ENCODE measurements at places on chromosomes 7 and 10.

GRCh38 chr7:133081599-133082389 lies at the start of gene CHCHD3:
Gene CHCHD3, minus strand, starts transcription at chr7:133082090. Its CDS starts 153 bp downstream, at chr7:133081937.
- peak; percentile 99 for DNase-seq

DNA sequence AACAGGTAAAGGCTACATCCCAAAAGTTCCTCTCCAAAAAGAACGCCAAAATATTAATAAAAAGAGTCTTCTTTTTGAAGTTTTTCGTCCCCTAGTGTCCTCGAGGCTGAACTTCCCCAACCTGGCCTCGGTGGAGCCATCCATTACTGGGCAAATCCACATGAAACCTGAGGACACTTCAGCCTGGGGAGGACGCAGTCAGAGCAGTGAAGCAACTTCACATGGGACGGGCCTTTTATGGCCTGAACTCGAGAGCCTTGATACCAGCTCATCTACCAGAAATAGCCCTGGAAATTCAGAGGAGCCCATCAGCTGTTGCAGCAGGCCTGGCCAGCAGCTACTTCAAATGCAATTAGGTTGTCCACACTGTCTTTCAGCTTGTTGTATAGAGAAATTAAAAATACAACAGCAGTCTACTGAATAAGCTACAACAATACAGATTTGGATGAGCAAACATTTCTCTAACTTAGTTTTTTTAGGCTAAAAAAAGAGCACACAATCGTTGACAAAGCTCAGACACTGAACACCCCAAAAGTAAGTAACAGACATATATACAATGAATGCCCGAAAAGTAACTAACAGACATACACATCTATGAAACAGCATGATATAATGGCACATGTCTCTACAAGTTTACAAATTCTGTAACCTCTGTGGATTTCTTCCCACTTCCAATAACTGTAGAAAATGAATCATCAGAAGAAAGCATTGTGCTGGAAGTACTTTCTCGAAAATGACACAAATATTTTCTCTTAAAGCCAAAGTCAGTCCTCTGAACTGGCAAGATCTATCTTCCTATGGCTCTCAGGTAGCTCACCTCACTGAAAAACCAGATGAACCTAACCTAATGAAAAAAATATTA lies at the start of gene SVIL:
Gene SVIL (minus strand): TSS at position 208 of the 862 bp plus-strand sequence. CDS start 79,913 bp downstream, outside the sequence.
- DNase-seq, result no peak

DNA sequence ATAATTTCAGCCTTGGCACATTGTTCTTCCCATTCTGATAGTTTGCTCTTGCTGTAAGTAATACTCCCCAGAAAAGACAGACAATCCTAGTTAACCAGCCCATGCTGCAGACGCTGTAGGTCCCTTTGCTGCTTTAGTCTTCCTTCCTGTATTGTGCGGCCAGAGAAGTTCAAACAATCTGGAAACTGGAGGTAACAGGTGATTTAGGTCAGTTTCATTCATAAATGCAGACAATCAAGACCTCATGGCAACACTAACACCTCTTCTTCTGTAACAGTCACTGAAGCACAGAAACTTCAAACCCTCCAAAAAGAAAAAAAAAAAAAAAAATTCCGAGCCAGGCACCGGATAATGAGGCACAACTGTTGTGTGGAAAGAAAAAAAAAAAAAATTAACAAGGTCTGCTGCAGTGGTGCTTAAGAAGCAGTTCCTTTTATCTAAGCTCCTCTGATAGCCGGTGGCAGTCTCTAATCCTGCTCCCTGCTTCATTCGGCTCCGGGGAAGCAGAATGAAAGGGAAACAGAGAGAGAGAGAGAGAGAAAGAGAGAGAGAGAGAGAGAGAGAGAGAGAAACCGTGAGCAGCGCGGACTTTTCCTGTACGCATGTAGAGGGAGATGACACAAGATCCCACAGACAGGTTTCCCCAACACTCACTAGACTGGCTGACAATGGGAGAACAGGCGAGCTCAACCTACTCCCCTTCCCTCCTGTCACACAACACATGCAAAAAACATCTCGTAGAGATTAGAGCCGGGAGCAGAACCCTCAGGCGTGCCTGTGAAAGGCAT lies at the start of gene SEMA3A:
Gene SEMA3A (minus strand): TSS at position 306 of the 788 bp plus-strand sequence. CDS start 203 bp downstream, at position 103.
- DNase-seq, result peak; percentile 94

DNA sequence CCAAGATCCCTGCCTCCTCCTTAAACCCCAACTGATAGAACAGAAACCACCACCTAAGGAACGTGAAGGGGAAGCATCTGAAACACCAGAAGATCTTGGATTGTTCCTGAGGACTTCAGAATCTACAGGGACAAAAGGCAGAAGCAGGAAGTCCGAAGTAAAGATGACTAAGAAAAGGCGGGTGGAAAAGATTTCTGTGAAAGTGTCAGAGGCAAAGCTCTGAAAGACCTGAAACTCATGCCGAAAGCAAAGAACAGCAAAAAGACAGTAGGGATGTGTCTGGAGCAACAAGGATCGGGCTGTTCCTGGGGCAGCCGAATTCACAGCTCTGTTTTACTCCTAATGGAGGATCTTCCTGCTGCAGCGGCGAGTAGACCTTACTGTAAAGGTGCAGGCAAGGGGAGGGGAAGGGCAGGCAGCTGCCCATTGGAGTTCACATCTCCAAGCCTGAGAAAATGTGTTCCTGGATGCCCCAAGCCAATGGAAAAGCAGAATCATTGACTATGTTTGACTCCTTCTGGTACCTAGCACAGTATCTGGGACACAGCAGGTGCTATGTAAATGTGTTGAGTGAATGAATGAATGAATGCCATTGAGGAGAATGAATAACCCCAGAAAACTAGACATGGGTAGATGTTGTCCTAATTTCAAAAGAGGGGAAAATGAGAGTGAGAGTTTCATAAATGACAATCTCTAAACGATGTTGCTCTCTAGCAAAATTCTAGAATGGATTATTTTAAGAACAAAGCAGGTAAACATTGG lies 40.4 kb downstream of the PDIA4 start:
- DNase-seq, result no peak

DNA sequence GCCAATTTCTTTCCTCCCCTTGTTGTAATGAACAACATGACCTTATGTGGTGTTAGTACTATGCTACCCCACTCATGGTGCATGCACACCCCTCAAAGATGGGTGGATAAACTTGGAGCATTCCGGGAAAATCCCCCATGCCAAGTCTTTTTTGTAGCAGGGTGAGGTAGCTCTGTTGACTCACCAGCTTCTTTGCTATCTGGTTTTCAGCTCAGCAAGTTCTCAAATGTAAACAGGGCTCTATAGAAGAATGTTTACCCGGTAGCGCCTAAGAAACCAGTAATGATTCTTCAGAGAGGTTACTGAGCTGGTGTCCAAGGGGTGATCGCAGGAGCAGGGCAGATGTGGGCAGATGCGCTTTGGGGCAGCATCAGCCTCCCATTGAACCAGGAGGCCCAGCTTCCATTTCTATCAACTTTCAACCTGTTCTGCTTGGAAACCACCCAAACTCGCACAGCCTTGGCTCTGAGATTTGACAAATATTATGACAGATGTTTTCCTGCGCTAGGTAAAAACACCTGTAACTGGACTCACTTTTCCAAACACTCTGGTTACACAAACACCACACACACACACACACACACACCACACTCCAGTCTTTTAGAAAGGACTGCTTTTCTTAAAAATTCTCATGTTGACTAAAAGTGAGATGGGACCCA lies 87.8 kb downstream of the ZRANB1 start:
- no peak for DNase-seq

- peak; percentile 87 for DNase-seq
Observed at GRCh38 chr10:121285406-121286196, 312.6 kb downstream of the FGFR2 start.

DNA sequence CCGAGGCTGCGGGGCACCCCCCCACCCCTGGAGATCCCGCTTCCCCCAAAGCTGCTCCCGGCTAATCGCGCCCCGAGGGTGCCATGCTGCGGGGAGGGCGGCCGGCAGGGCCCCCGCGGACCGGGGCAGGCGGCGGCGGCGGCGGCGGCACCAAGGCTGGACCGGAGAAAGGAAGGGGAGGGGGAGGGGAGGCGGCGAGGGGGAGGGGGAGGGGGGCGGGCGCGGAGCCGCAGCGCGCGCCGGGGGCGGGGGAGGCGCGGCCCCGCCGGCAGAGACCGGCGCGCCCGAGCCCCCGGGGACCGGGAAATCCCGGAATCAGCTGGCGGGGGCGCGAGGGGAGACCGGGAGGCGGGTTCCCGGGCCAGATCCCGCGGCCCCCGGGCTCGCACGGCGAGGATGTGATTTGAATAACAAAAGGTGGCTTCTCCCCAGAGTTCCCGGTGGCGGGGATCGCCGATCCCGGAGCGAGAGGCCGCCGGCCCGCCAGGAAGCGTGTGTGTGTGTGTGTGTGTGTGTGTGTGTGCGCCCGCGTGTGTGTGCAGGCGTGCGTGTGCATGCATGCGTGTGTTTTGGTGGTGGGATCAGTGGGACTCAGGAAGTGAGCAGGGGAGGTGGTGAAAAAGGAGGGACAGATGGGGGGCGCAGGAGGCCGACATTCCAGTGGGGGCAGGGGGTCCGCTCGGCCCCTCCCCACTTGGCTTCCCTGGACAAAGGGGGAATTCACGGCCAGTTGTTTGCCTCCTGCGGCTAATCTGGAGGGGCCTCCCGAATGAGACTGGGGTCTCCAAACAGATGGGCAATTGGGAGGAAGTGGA lies 99.5 kb downstream of the HIP1 start:
- DNase-seq, result peak; percentile 60

GRCh38 chr10:118163217-118163616 lies 116.5 kb upstream of the RAB11FIP2 start:
- no peak for DNase-seq

DNA sequence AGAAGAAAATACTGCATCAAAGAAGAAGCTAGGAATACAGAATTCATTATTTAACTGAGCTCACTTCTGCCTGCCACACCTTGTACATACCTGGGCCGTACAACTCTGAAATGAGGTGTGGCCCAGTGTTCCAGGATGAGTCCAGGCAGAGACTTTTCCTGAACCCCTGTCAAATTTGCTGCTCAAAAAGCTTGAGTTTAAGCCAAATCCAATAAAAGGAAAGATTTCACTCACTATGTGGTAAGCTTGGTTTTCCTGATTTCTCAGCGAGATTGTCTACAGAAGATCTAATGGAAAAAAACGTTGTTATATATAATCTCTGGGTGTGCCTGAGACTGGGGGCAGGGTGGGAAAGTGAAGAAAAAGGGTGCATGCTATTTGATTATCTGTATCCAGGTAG lies 72.1 kb upstream of the EGFR start:
- DNase-seq, result no peak
